ENCODE measurements at places on chromosomes 4 and X. TPM values are rescaled to one million over a fixed set of nuclear protein-coding genes. Genes with fewer than 3 reads are reported as not detected.

IBSP gene
- not detected for total RNA-seq

MEPE gene
- total RNA-seq: not detected

ADGRG2 gene
- total RNA-seq: not detected

SMPX gene
- total RNA-seq: not detected

DNA sequence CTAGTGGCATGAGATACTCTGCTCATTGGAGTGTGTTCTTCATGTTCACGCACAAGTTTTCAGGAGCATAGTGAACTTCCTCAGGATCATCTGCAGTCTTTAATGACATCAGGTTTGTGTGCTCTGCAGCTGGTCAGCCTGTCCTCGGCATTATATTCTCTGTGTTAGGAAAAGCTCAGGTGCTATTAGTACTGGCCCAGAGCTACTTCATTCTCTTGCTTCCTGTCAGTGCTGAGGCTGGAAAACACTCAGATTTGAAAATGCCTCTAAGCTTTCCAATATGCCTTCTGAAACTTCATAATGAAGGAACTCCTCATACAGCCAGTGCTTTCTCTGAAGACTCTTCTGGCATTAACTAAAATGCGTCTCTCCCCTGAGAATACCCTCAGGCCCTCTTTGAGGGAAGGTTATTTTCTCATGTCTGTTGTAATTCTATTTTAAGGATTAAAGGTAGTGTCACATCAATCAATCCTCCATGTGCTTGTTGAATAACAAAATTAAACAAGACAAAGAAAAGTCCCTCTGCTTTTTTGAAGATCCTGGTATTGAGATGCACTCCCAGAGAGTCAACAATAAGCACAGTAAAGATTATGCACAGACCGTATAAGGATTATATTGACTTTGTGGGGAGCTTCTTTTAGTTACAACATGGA is 666.4 kb downstream of the ADGRL3 start:
- no peaks in the 10 kb centered on the region for H3K27me3 ChIP-seq
- H3K4me3 ChIP-seq: no peak overlapping the region
- no peak overlapping the region for H3K27ac ChIP-seq
- no peak for DNase-seq

- no peaks in the 10 kb centered on the region for H3K36me3 ChIP-seq
- no peak overlapping the region for H3K4me3 ChIP-seq
- H3K27me3 ChIP-seq: peaks cover 8% of the 10 kb centered on the region
- DNase-seq: peak; percentile 50
Measured at GRCh38 chr4:80610845-80611677, 275.5 kb downstream of the CFAP299 start.

GRCh38 chr4:140151699-140152012 is 2.3 kb downstream of the MAML3 start:
- DNase-seq: peak; percentile 84
- 0 out of 2 replicates have a peak, but pooled peaks cover 6% of the 10 kb centered on the region for H3K4me1 ChIP-seq
- H3K36me3 ChIP-seq: no peaks in the 10 kb centered on the region
- peak overlapping the region; percentile 90 for H3K27ac ChIP-seq
- no peaks in the 10 kb centered on the region for H3K27me3 ChIP-seq
- H3K4me3 ChIP-seq: peak overlapping the region; percentile 99

GRCh38 chr4:161273607-161274006 is 890.2 kb downstream of the FSTL5 start:
- no peaks in the 10 kb centered on the region for H3K27me3 ChIP-seq
- H3K4me1 ChIP-seq: no peaks in the 10 kb centered on the region
- H3K36me3 ChIP-seq: no peaks in the 10 kb centered on the region
- no peak for DNase-seq
- H3K4me3 ChIP-seq: no peak overlapping the region
- no peak overlapping the region for H3K27ac ChIP-seq

DNA sequence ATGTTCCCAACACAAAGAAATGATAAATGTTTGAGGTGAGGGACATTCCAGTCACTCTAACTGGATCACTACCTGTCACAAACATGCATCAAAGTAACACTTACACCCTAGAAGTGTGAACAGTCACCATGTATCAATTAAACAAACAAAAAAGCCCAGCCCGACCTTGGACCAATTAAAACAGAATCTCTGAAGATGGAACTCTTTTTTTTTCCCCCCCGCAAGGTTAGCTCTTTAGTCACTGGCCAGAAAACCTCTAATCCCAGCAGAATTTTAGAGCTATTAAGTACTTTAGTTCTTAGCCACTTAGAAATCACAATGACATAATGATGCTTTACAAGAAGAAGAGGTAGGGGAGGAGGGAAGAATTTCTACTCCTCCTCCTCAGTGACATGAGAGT is 154.5 kb downstream of the PALLD start:
- DNase-seq: no peak
- no peaks in the 10 kb centered on the region for H3K27me3 ChIP-seq
- peaks cover 11% of the 10 kb centered on the region for H3K4me1 ChIP-seq
- no peak overlapping the region for H3K27ac ChIP-seq
- no peaks in the 10 kb centered on the region for H3K36me3 ChIP-seq

DNA sequence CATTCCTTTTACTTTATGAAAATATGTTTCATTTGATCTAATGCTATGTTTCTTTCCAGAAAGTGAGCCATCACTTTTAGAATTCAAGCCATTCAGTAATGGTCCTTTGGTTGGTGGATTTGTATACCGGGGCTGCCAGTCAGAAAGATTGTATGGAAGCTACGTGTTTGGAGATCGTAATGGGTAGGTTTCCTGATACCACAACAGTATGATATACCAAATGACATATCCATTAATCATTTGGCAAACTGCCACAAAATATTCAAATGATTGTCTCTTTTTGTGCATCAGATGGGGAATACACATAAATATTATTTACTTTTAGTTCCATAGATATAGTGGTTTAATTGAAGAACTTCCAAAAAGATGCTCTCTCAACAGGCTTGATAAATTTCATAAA is 68.2 kb downstream of the HHIP start:
- no peaks in the 10 kb centered on the region for H3K36me3 ChIP-seq
- no peak overlapping the region for H3K27ac ChIP-seq
- no peak for DNase-seq

GRCh38 chr4:129561280-129561679 is 465.3 kb downstream of the C4orf33 start:
- no peak overlapping the region for H3K27ac ChIP-seq
- no peaks in the 10 kb centered on the region for H3K27me3 ChIP-seq
- H3K36me3 ChIP-seq: no peaks in the 10 kb centered on the region
- H3K4me1 ChIP-seq: no peaks in the 10 kb centered on the region
- no peak overlapping the region for H3K4me3 ChIP-seq

- H3K27me3 ChIP-seq: no peaks in the 10 kb centered on the region
- peaks cover 37% of the 10 kb centered on the region for H3K4me1 ChIP-seq
- peaks cover 43% of the 10 kb centered on the region for H3K36me3 ChIP-seq
- peak overlapping the region; percentile 83 for H3K27ac ChIP-seq
- H3K4me3 ChIP-seq: peak overlapping the region; percentile 12
Measured at GRCh38 chr4:55445921-55446577, 50.3 kb downstream of the TMEM165 start.

GRCh38 chr4:101693842-101694398 is 96.6 kb upstream of the BANK1 start:
- no peak overlapping the region for H3K4me3 ChIP-seq
- no peaks in the 10 kb centered on the region for H3K27me3 ChIP-seq
- no peaks in the 10 kb centered on the region for H3K36me3 ChIP-seq
- H3K4me1 ChIP-seq: no peaks in the 10 kb centered on the region
- no peak overlapping the region for H3K27ac ChIP-seq
- DNase-seq: no peak

- no peak for DNase-seq
- no peak overlapping the region for H3K27ac ChIP-seq
- peaks cover 23% of the 10 kb centered on the region for H3K36me3 ChIP-seq
- H3K27me3 ChIP-seq: no peaks in the 10 kb centered on the region
- peaks cover 19% of the 10 kb centered on the region for H3K4me1 ChIP-seq
- no peak overlapping the region for H3K4me3 ChIP-seq
Measured at GRCh38 chr4:99054428-99054994, 34.1 kb downstream of the ADH5 start.

- H3K4me1 ChIP-seq: peaks cover 9% of the 10 kb centered on the region
- peak; percentile 41 for DNase-seq
- peak overlapping the region; percentile 73 for H3K27ac ChIP-seq
- no peaks in the 10 kb centered on the region for H3K36me3 ChIP-seq
- H3K4me3 ChIP-seq: peak overlapping the region; percentile 69
Measured at GRCh38 chrX:3462166-3462508, 115.7 kb upstream of the MXRA5 start.
